ENCODE measurements at places on chromosomes 7 and 10.

GRCh38 chr7:91424371-91424770 is 160.1 kb downstream of the FZD1 start:
- DNase-seq, result no peak

DNA sequence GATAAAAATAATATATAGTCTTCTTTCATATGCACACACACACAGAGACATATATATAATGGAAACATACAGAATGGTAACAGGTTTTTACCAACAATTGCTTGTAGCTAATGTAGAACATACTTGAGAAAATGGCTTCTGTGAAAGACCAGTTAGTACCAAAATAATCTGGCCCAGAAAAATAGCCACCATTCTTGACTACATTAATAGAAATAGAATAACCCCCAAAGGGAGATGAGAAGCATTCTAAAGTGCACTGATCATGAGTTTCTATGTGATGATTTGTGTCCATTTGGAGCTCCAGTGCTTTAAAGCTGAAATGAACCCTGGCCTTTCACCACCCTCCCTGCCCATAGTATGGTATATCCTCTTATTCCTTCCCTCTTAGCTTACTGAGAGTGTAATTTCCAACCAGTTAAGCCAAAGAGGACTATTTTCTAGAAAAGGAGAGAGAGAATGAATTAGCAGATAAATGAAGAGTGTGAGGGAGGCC is 22.9 kb upstream of the IFIT2 start:
- no peak for DNase-seq

- no peak for DNase-seq
These were observed 77.1 kb upstream of the VSTM2A start for GRCh38 chr7:54465095-54465494.

DNA sequence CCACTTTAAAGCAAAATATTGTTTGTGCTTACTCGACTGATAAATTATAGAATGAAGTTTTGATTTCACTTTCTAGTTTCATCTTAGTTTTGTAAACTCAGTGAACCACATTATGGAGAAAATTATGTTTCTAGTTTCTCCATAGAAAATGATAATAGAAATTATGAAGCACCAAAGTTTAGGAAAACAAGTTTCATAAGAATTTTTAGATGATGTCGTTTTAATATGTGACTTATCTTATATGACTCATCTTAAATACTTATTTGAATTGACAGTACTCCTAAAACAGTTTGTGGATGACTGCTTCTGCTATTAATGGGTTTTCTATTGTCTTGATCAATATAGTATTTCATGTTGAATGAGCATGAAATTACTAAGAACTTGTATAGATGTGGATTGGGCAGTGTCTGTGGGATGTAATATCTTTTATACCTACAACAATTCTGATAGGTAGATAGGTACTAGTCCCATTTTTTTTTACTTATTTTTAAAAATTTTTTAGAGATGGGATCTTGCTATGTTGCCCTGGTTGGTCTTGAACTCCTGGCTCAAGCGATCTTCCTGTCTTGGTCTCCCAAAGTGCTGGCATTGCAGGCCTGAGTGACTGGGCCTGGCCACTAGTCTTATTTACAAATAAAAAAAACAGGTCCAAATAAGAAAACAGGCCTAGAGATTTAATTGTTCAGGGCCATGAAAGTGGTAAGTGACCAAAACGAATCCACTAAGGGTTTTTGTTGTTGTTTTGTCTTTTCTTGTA is 3.7 kb downstream of the HBP1 start:
- no peak for DNase-seq

- no peak for DNase-seq
These were observed 5.1 kb downstream of the DPY19L1 start for GRCh38 chr7:35032166-35032565.

GRCh38 chr7:88316456-88316855 is 9.8 kb upstream of the STEAP4 start:
- no peak for DNase-seq

DNA sequence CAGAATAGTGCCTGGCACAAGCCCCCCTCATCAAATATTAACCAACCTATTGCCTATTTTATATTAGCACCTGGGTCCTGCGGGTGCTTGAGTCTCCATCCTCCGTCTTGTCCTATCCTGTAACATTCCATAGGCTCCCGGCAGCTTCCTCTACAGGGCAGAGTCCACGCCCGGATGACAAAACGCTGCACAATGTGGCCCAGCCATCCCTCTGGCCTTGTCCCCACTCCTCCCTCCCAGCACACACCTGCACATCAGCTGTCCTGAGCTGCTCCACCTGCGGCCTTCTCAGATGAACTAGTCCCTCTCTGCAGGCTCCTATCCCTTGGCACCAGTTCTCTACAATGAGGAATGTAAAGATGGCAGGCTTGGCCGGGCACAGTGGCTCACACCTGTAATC is 153.5 kb upstream of the PDE1C start:
- no peak for DNase-seq

DNA sequence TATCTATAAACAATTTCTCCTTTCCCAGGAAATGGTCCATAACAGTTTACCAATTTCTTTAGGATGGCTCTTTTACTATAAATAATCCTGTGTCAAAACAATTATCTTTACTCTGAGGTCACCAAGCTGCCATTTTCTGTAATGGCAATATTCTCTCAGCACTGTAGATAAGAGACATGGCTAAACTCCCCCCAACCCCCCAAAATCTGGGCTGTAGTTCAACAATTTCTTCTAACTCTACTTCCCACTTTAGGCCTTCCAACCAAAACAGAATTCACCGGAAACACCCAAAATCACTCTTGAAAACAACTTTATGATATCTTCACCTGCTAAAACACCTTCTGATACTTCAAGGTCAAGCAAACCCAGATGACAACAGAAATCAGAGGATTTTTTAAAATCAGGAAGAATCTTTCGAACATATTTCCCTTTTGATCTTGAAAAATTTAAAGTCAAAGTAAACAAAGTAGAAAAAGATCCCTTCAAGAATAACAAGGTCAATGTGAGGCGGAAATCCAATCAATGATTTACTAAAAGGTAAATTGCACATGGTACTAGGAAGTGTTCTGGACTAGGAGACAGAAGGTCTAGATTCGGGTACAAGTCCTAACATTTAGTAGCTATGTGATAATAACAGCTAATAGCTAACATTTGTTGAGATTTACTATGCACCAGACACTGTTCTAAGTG is 176.8 kb downstream of the CPEB3 start:
- DNase-seq, result no peak

DNA sequence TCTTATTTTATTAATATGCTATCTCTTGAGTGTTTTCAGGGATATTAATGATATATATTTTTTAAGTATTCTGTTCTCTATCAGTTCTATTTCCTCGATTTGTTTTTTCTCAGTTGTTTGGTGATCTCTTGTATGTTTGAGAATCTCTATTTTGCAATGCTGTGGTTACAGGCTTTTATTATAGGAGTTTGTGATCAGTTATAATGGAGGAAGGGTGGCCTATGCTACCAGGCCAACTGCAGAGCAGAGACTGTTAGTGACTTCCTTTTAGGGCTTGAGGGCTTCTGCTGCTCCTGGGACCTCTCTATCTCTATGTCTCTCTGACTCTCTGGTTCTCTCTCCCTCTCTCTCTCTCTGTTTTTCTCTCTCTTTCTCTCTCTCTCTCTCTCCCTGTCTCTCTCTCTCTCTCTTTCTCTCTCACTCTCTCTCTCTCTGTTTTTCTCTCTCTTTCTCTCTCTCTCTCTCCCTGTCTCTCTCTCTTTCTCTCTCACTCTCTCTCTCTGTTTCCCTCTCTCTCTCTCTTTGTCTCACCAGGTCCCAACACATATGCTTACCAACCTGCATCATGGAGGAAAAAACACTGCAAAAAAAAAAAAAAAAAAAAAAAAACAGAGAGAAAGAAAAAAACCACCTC is 69.4 kb upstream of the CAV2 start:
- no peak for DNase-seq

- DNase-seq, result no peak
These were observed 352.4 kb downstream of the GALNT17 start for GRCh38 chr7:71484380-71484779.

- DNase-seq, result no peak
These were observed 148.6 kb upstream of the FAM3C start for GRCh38 chr7:121544726-121545125.

DNA sequence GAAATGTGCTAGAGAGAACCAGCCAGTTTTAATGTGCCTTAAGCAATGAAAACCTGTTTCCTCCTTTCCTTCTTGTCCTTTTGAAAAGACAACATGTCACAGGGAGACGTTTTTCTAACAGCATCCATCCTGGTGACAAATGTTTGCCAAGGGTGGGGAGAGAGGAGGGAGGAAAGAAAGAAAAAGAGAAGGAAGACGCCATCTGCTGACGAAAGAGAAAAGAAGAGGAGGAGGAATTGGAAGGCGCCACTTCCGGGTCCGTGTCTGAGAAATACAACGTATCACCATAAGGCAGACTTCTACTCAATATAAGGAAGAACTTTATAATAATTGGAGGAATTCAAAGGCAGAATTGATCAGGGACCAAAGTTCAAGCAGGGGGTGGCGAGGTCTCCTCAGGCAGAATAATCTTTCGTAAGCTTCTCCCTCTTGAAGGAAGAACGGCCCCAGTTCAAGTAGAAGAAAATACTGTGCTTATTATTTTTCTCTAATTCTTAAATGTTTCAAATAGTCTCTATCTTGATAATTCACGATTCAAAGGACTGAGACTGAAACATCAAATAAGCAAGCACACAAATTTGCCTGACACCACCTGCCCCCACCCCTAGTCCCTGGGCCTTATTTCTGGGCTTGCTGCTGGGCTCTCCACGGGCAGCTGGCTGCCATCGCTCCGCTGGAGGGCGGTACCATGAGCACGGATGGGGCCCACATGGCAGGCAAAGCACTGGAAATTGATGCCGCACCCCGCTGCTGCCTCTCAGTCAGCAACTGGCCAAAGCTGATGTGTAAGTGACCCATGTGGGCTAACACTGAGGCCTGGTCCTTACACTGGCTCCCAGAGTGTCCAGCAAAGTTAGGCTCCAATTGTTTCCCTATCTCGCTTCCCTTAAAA is 273.7 kb upstream of the KLF14 start:
- peak; percentile 29 for DNase-seq

DNA sequence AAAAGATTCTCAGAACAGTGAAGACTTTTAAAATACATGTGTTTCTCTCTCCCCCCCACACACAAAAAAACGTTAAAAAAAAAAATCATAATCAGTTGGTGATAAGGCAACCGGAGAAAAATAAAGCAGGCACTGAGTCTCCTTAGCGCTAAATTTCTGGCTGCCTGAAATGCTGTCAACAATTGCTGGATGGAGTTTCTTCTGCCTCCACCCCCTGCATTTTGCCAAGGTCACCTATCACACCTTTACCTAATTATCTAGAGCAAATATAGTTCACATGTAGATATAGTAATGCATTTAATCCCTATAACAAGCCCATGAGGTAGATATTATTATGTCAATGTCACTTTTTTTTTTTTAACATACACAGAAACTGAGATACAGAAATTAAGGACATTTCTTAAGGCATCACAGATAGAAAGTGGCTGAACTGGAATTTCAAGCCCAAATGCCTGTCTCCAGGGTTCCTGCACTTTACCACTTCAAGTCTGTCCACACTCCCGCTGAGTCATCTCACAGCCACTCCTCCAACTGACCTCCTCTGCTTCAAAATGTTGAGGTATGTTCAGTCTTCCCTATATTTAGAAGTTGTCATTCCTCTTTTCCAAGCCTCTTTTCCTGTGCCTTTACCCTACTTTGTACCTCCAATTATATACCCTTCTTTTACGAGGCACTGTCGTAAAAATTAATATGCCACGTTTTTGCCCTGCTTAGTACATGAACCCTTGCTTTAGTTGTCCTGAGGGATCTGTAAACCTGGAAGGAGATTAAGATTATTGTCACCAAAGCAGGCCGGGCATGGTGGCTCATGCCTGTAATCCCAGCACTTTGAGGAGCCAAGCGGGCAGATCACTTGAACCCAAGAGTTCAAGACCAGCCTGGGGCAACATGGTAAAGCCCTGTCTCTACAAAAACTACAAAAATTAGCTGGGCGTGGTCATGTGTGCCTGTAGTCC is 72.8 kb upstream of the MPP7 start:
- no peak for DNase-seq

GRCh38 chr10:103824281-103824680 is 31.1 kb downstream of the SH3PXD2A start:
- no peak for DNase-seq

- DNase-seq, result no peak
These were observed 715.7 kb downstream of the GRID1 start for GRCh38 chr10:85650791-85651496.

DNA sequence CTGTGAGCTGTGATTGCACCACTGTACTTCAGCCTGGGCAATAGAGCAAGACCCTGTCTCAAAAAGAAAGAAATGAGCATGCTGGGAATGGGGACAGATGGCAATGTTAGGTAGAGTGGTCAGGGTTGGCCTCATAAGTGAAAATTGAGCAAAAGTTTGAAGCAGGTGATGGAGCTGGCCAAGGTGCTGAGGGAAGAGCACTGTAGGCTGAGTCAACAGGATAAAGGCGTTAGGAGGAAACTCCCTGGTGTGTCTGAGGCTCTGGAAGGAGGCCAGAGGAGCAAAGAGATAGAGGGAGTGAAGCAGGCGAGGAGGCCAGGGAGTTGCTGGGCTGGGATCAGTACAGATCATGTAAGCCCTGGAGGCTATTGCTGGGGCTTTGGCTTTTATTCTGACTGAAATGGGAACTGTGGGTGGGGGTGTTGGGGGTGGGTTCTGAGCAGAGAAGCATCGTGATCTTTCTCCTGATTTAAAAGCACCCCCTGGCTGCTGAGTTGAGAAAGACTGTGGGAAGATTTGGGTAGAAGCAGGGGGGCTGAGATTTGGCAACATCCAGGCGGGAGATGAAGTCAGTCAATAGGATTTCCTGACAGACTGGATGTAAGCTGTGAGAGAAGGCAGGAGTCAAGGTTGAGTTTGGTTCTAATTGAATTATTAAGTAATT is 52.5 kb upstream of the VKORC1L1 start:
- DNase-seq, result no peak

DNA sequence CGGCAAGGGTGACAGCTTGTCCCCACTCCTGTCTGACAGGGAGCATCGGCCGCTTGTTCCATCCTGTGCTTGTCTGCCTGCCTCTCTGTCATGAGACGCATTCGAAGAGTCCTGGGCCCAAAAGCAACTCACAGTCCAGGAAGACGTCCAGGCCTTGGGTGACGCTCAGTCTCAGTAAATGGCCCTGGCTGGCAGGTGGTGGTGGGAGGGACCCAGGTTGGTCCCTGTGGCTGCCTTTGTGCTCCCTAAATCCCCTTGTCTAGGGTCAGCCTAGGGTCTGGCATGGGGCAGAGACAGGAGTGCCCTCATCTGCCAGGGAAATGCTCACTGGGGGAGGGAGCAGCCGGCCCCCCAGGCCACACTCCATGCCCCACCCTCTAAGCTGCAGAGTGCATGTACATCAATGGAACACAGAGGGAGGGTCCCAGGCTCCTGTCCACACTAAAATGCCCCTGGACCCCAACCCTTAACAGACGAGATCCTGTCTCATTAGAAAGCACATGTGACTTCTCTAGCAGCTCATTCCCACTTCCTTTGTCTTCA is 295.2 kb upstream of the ZNF32 start:
- no peak for DNase-seq

- DNase-seq, result peak; percentile 42
These were observed 81.3 kb downstream of the PRKCQ start for GRCh38 chr10:6498771-6499170.
